ENCODE measurements at places on chromosomes 5 and 9. TPM values are rescaled to one million over a fixed set of nuclear protein-coding genes. Genes with fewer than 3 reads are reported as not detected.
A peak's percentile ranks its signal among the peaks of the same experiment; 100 is the strongest.

- no peak overlapping the region for H3K4me3 ChIP-seq
- H3K27me3 ChIP-seq: peaks cover 4% of the 10 kb centered on the region
- DNase-seq: no peak
- no peak overlapping the region for H3K27ac ChIP-seq
Observed at GRCh38 chr5:88145611-88146467, 122.8 kb downstream of the TMEM161B start.

DNA sequence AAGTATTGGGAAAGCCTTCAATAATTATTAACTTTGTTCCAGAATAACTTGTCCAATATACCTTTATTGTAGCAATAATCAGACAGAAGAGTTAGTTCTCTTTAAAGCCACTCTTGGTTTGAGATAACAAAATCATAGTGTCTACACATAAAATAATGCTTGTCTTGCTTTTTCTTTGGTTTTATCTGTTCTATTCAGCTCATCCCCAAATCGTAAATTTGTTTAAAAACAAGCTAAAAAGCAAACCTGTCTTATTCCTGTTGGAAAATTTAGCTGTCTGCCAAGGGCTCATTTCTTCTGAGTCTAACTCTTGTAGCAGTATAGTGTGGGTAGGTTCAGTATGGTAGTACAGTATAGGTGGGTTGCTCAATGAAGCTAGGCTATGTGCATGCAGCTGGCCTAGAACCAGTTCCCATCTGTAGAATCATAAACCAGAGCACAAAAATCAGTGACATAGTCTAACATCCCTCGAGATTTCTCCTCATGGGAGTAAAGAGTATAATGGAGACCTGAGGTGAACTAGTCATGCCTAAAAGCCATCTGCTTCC lies 17.9 kb upstream of the APBA1 start:
- no peaks in the 10 kb centered on the region for H3K4me1 ChIP-seq
- H3K27me3 ChIP-seq: no peaks in the 10 kb centered on the region
- H3K27ac ChIP-seq: no peak overlapping the region

- no peaks in the 10 kb centered on the region for H3K4me1 ChIP-seq
- no peak overlapping the region for H3K27ac ChIP-seq
- H3K36me3 ChIP-seq: no peaks in the 10 kb centered on the region
- no peaks in the 10 kb centered on the region for H3K27me3 ChIP-seq
- H3K4me3 ChIP-seq: no peak overlapping the region
Observed at GRCh38 chr5:160792281-160792680, 59.7 kb downstream of the ATP10B start.

DNA sequence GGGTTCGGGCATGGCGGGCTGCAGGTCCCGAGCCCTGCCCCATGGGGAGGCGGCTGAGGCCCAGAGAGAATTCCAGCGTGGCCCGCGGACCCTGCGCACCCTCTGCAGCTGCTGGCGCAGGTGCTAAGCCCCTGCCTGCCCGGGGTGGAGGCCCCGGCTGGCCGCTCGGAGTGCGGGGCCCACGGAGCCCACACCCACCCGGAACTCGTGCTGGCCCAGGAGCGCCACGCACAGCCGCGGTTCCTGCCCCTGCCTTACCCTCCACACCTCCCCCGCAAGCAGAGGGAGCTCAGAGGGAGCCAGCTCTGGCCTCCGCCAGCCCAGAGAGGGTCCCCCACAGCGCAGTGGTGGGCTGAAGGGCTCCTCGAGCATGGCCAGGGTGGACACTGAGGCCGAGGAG lies 75.3 kb downstream of the MRPS30 start:
- no peak for DNase-seq
- no peaks in the 10 kb centered on the region for H3K4me1 ChIP-seq

DNA sequence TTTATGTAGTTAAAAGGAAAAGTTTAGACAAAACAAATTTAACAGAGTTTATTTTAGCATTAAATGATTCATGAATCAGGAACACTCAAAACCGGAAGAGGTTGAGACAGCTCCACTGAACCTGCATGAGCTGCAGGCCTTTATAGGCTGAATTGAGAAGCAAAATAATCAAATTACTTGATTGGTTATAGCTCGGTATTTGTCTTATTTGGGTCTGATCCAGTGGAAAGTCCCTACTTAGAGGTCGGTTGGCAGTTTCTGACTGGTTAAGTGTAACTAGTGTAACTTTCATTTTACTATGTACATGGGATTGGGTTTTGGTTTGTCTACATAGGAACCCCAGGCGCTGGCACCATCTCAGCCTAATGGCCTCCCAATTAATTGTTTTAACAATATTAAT lies 74.1 kb upstream of the PIK3R1 start:
- DNase-seq: no peak
- no peaks in the 10 kb centered on the region for H3K27me3 ChIP-seq
- no peak overlapping the region for H3K4me3 ChIP-seq

GRCh38 chr5:96195123-96195522 lies 233.5 kb upstream of the ELL2 start:
- H3K36me3 ChIP-seq: no peaks in the 10 kb centered on the region
- no peaks in the 10 kb centered on the region for H3K27me3 ChIP-seq
- H3K27ac ChIP-seq: no peak overlapping the region
- DNase-seq: no peak
- H3K4me3 ChIP-seq: no peak overlapping the region
- no peaks in the 10 kb centered on the region for H3K4me1 ChIP-seq

DNA sequence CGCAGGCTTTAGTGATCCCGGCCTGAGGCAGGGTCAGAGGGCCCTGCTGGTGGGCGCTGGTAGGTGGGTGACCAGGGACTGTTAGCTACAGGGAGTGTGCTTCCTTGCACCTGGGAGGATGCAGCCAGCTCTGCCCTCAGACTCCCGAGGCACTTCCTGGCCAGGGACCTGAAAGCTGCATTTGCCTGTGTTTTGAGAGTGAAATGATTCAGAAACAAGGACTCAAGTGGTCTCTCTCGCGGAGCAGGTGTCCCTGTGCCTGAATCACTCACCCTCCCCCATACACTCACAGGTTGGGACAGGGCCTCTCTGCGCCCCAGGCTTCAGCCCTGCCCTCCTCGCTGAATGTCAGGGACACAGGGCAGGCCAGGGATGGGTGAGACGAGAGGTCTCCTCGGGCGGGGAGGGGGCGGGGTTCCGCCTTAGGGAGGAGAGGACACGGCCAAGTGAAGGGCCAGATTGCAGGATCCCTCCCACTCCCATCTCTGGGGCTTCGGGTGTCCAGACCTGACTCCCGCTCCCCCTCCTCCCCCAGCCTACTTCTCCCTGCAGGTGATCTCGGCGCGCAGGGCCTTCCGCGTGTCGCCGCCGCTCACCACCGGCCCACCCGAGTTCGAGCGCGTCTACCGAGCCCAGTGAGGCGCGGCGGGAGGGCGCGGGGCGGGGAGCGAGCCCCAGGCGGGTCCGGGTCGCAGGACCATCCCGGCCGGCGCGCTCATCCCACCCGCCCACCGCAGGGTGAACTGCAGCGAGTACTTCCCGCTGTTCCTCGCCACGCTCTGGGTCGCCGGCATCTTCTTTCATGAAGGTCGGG lies 1.5 kb downstream of the LTC4S start:
- DNase-seq: no peak
- H3K27me3 ChIP-seq: no peaks in the 10 kb centered on the region

GRCh38 chr5:61289669-61290306 lies 42.3 kb upstream of the ZSWIM6 start:
- DNase-seq: no peak
- H3K4me1 ChIP-seq: no peaks in the 10 kb centered on the region
- H3K4me3 ChIP-seq: no peak overlapping the region
- no peaks in the 10 kb centered on the region for H3K36me3 ChIP-seq
- no peak overlapping the region for H3K27ac ChIP-seq

GRCh38 chr5:55575815-55576583 lies 41.2 kb upstream of the PLPP1 start:
- no peaks in the 10 kb centered on the region for H3K36me3 ChIP-seq
- DNase-seq: no peak
- peak overlapping the region; percentile 71 for H3K27ac ChIP-seq
- peaks cover 42% of the 10 kb centered on the region for H3K4me1 ChIP-seq
- no peak overlapping the region for H3K4me3 ChIP-seq
- no peaks in the 10 kb centered on the region for H3K27me3 ChIP-seq

- no peaks in the 10 kb centered on the region for H3K4me1 ChIP-seq
- no peak overlapping the region for H3K4me3 ChIP-seq
- peaks cover 15% of the 10 kb centered on the region for H3K36me3 ChIP-seq
- no peak overlapping the region for H3K27ac ChIP-seq
- no peak for DNase-seq
Observed at GRCh38 chr9:98231770-98232478, 23.5 kb downstream of the TBC1D2 start.

- H3K4me3 ChIP-seq: no peak overlapping the region
- H3K36me3 ChIP-seq: no peaks in the 10 kb centered on the region
- no peak overlapping the region for H3K27ac ChIP-seq
- no peaks in the 10 kb centered on the region for H3K27me3 ChIP-seq
- DNase-seq: no peak
Observed at GRCh38 chr5:30849931-30850710, 343.4 kb upstream of the CDH6 start.

DNA sequence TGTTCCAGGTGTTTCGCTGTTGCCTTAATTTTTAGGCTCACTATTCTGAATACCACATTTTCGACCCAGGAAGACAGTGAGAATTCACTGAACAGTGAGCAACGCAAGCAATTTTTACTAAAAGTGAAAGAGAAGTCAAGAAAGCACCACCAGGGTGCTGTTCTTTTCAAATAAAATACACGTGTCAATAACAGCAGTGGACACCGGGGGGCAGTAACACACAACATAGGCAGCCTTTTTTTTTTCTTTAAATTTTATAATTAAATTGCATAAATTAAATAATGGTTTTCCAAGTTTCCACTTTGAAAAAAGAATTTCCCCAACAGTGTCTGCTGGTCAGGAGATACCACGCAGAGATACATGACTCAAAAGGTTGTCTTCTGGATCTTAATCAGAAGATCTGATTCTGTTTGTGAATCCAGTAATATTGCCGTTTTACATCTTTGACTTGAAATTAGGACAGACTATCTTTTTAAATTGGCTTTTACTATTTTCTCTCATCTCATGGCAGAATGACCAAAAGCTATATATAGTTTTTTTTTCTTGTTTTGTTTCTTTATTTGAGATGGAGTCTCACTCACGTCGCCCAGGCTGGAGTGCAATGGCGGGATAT lies 47.1 kb upstream of the SH3GL2 start:
- H3K36me3 ChIP-seq: no peaks in the 10 kb centered on the region
- H3K4me1 ChIP-seq: no peaks in the 10 kb centered on the region
- no peaks in the 10 kb centered on the region for H3K27me3 ChIP-seq
- DNase-seq: no peak

GRCh38 chr9:31983895-31984294 lies 400.5 kb upstream of the ACO1 start:
- H3K27me3 ChIP-seq: no peaks in the 10 kb centered on the region
- no peak overlapping the region for H3K27ac ChIP-seq
- no peak for DNase-seq
- H3K36me3 ChIP-seq: no peaks in the 10 kb centered on the region

DNA sequence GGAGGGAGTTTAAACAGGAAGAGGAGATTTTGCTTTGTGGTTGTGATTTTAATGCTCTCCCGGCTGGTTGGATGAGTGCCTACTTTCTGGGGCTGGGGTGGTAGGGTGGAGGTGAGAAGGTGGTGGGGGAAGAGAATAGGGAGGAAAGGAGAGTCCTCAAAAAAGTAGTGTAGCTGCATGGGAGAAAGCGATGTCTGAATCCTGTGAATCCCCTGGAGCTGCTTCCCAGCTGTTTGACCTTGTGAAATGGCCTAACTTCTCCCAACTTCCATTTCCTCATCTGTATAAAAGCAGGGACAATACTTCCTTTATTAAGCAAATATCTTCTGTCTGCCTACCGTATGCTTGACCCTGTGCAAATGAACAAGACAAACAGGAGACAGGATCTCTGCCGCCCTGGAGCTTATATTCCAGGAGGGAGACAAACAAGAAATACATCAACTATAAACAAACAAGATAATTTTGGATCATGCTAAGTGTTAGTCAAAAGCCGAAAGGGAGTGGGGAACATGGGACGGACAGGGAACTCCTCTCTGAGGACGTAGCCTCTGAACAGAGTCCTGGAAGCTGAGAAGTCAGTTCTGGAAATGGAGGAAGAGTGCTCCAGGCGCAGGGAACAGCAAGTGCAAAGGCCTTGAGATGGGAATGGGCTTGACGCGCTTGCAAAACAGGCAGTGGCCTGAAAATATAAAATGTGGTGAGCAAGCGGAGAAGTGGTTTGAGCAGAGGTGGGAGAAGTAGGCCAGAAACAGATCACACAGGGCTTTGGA lies 103.5 kb downstream of the SPRY4 start:
- H3K4me3 ChIP-seq: no peak overlapping the region
- no peak overlapping the region for H3K27ac ChIP-seq
- H3K27me3 ChIP-seq: no peaks in the 10 kb centered on the region
- H3K4me1 ChIP-seq: peaks cover 11% of the 10 kb centered on the region

DNA sequence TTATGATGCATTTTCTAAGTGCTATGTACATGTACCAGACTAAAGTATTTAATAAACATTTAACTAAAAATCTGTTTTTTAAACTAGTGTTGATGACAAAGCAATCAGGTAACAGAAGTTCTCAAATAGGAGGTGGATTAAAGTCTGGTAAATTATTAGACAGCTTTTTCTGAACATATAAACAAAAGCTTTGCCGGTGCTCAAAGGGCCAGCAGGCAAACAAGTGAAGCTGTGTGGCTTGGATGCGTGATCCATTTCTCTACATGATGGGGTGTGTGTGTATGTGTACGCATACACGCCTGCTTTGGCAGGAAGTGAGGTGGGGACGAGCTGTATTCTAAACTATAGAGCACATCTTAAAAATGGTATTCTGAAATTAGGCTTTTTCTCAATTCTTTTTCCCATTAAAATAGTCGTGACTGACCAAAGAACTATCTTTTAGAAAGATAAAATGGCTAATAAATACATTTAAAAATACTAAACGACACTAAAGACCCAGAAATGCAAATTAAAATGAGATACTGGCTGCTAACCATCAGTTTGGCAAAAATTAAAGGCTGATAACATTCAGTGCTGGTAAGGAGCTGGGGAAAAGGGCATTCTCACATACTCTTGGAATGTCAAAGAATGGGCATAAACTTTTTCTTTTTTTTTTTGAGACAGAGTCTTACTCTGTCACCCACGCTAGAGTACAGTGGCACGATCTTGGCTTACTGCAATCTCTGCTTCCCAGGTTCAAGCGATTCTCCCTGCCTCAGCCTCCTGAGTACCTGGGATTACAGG lies 174.0 kb downstream of the MAPKAP1 start:
- no peak overlapping the region for H3K27ac ChIP-seq
- no peaks in the 10 kb centered on the region for H3K36me3 ChIP-seq
- H3K4me1 ChIP-seq: peaks cover 17% of the 10 kb centered on the region
- DNase-seq: no peak
- no peaks in the 10 kb centered on the region for H3K27me3 ChIP-seq

LCN10 gene
- 8.8 TPM for total RNA-seq

GPR21 gene
- 1.4 TPM for total RNA-seq

PCDHB3 gene
- total RNA-seq: 0.63 TPM

EPB41L4B gene
- total RNA-seq: 15.3 TPM

PCDHGA2 gene
- 7.7 TPM for total RNA-seq

PRSS3 gene
- not detected for total RNA-seq

ANKRD20A1 gene
- total RNA-seq: 2.6 TPM

ACTBL2 gene
- total RNA-seq: not detected

AIF1L gene
- 15.4 TPM for total RNA-seq
